ENCODE measurements at places on chromosomes 2 and 18.

- no peak for DNase-seq
These were observed 47.5 kb downstream of the TFCP2L1 start for GRCh38 chr2:121237336-121237979.

GRCh38 chr2:11417946-11418585 lies 47.9 kb downstream of the E2F6 start:
- DNase-seq: no peak

DNA sequence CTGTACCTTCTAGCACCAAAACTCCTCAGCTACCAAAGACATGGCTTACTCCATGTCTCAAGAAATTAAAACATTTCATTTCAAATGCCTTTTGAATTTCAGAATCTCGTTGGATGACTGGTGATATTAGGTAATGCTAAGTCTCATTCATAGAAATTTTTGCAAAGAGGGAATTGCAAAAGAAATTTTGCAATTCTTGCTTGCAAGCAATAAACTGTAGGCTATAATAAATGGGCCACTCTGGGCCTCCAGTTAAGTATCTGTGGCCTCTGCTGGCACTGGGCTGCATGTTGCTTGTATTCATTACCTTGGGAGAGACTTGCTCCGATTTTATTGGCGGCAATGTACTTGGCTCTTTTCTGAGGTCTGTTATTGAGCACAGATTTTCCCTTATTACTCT lies 2.8 kb upstream of the LCLAT1 start:
- no peak for DNase-seq

DNA sequence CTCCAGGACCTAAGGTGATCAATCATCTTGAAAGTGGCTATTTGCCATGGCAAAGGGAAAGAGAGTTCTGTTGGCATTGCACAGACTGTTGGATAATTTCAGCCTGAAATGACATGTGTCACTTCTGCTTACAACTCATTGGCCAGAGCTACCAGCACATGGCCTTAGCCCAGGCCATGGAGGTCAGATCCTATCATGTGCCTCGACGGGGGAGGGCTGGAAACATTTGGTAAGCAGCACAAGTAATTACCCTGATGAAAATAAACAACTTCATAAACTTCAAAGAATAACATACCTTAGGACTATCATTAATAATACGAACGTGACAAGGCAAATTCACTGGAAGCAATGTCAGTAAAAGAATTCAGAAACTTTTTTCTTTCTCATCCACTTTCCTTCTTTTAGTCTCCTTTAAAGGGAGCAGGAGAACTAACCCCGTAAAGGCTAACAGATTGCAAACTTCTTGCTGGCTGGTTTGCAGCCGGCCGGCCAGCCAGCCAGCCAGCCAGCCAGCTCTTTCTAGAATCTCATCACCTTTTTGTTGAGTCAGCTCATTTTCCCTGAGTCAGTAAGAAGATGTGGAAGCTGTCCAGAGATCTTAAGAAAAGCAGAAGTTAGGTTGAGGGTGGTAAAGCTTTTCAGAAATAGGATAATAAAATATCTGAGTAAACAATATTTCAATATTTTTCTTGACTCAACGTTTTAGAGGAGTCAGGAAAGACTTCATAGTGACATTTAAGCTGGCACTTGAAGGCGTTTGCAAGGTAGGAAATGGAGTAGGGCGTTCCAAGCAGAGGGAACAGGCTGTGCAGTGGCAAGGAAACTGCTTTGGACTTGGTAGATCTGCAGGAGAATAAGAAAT lies 31.9 kb downstream of the CNRIP1 start:
- no peak for DNase-seq

DNA sequence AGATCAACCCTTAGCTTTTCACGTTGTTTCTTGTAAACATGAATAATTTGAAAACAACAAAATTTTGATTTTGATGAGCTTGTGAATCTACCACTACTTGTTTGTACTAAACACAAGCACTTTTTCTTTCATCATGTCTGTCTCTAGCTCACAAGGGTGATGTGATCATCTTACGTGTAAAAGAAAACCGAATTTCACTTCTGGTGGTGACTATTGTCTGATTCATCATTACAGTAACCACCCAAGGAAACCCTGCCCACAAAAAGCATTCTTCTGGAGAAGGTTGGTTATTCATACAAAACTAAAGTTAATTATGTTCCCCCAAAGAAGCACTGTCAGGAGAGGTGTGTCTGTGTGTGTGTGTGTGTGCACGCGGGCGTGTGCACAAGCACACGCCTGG lies 285.4 kb downstream of the ZNF516 start:
- DNase-seq: no peak

GRCh38 chr2:33436083-33436482 lies 40.4 kb upstream of the RASGRP3 start:
- DNase-seq: no peak

DNA sequence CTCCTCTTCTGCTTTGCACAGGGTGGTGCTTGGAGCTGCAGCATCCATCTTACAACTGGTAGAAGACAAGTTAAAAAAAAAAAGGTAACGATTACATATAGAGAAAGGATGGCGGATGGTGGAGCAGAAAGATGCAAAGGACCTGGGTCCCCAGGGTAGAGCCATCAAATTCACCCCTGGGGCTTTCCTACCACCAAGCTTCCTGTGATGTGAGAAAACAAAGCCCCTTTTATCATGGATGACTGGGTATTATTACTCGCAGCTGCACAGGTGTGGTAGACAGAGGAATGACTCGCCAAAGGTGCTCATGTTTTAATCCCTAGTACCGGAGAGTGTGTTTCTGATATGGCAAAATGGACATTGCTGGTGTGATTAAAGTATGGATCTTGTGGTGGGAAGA lies 1.3 kb upstream of the ACOXL start:
- DNase-seq: no peak

- DNase-seq: no peak
These were observed 61.1 kb downstream of the PRKCE start for GRCh38 chr2:45712570-45712969.

GRCh38 chr2:42092084-42092996 lies 44.5 kb downstream of the PKDCC start:
- no peak for DNase-seq

GRCh38 chr2:205721057-205721449 lies 38.8 kb downstream of the NRP2 start:
- DNase-seq: no peak

GRCh38 chr2:61125123-61125710 lies 36.8 kb upstream of the C2orf74 start:
- no peak for DNase-seq

DNA sequence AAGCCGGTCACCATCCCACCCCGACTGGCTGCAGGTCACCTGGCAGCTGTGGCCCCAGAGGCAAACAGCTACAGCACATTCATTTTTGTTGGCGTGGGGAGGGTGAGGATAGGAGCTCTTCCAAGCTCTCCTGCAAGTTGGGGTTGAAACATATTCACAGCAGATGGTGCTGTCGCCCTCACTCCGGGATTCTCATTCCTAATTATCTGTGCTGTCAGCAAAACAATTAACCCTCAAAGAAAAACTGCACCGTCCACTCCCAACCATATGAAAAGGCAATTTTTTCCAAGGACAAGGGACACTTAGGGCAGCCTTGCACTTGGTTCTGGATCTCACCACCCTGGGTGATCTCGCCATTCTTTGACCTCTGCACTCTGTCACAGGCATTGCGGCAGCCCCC lies 68.6 kb downstream of the ZBTB7C start:
- DNase-seq: no peak

DNA sequence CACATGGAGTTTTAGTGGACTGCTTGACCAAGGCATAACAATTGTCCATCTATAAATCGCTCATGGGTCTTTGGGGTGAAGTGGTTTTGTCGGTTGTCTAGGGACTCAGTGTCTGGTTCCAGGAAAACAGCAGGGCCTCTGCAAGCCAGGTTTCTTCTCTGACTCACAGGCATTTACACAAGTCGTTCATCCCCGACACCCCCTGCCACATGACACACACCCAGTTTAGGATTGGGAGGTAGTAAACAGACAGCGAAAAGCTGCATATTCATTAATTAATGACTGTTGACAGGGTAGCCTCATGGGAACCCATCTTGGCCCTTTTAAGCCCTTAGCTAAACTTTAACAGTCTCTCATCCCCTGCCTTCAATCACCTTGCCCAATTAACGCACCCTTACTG lies 194.8 kb upstream of the ACVR2A start:
- no peak for DNase-seq

GRCh38 chr2:138974651-138975050 lies 194.5 kb upstream of the NXPH2 start:
- DNase-seq: no peak

- no peak for DNase-seq
These were observed 10.2 kb downstream of the CATIP start for GRCh38 chr2:218366621-218367414.

DNA sequence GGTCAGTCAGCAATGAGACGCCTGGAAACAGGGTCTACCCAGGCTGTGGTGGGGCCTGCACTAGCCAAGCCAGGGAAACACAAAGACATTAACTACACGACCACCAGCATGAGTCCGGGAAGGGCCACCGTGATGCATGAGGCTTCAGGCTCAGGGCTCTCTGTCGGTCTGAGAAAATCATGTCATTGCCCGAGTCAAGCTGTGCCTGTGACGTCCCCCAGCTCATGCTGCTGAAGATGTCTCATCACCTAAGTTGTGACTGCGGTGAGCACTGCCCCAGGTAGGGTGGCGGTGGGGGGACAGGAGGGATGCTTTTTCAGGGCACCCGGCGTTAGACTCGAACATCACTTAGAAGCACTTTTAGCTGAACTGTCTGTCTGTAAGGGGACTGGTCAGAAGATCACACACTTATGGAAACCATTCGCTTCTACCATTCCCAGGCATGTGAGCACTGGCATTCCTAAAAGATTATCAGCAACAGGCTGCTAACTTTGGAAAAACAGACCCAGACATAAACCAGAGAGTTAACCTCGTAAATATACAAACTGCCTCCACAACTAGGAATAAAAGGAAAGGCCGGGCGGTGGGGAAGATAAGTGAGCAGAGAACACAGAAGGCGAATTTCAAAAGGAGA lies 234.5 kb downstream of the HDAC4 start:
- no peak for DNase-seq

DNA sequence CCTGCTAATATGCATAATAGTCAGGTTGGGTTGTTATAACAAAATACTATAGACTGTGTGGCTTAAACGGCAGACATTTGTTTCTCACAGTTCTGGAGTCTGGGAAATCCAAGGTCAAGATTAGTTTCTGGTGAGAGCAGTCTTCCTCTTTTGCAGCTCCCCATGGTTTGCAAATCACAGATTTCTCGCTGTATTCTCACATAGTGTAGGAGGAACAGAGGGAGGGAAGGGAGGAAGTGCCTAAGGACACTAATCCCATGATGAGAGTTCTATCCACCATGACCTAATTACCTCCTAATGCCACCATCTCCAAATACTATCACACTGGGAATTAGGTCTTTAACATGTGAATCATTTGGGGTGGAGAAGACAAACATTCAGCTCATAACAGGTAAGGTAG lies 20.1 kb upstream of the PTH2R start:
- DNase-seq: no peak

DNA sequence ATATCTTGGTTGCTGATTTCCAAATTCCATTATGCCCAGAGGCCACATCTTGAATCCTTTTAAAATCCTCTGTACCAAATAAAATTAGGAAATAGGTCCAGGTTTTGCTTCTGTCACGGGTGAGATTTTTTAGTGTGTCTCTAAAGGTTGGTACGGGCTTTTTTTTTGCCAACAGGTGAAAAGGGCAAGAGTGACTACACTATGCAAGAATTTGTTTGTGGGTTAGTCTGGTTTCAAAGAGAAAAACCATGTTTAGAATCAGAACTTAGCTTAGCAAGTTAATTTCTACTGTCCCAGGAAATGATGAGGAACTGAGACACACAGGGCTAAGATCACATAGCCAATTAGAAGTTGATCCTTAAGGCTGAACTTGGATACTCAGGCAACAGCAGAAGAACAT lies 41.7 kb downstream of the POLR1A start:
- no peak for DNase-seq

DNA sequence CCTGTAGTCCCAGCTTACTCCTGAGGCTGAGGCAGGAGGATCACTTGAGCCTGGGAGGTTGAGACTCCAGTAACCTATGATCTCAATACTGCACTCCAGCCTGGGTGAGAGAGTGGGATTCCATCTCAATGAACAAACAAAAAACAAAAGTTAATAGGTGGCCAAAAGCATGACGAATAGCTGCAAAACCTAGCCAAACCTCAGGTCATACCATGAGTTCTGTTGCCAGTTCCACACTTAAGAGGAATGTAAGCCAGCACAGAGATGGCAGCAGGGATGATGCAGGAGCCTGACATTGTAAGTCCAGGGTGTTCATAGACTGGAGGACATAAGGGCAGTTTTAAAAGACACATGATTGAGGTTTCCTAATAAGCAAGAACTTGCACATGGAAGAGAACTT lies 55.3 kb upstream of the RMDN2 start:
- no peak for DNase-seq

DNA sequence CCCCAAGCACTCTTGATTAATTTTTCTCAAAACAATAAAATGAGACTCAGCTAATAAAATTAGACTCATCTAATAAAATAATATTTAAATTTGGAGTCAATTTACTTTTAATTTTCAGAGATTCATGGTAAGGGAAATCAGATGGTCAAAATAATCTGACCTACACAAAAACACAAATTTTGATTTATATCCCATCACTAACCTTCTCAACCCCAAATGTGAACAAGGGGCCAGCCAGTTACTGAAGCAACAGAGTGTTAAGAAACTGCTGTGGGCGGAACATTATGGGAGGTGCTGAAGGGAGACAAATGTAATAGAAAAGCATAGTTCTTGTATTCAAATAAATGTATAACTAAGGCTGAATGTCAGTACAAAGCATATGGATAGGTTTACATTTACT lies 28.5 kb upstream of the PPP3R1 start:
- DNase-seq: no peak

DNA sequence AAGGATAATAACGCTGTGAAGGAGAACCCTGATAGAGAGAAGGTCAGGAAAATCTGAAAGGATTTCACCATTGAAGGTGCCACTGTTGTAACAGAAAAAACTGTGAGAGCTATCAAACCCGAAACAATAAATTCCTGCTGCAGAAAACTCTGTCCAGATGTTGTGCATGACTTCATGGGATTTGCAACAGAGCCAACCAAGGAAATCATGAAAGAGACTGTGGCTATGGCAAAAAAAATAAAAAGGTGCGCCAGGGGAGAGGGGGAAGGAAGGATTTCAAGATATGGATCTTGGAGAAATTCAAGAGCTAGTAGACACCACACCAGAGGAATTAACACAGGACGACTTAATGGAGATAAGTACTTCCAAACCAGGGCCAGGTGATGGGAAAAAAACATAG lies 88.0 kb downstream of the LDLRAD4 start:
- DNase-seq: no peak

- DNase-seq: no peak
These were observed 79.1 kb downstream of the MCFD2 start for GRCh38 chr2:46836295-46837111.
